ENCODE measurements at places on chromosomes 1 and 21.

GRCh38 chr1:168551688-168552087 lies 7.9 kb upstream of the XCL2 start:
- no peak for DNase-seq

GRCh38 chr1:218421531-218421930 lies 76.4 kb downstream of the TGFB2 start:
- DNase-seq: no peak

DNA sequence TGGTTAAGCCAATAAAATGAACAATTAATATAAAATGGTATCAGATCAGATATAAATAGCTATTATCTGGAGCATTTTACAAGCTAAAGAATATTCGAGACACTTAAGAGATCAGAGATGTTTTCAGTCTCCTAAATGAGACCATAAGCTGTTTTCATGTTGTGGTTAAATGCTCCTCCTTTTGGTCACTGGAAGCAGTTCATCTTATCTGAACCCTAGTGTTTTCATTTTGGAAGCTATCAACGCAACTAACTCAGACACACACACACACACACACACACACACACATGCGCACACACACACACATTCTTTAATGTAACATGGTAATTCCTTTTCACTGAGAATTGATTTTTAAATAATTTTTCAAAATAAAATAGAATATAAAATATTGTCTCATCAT lies 10.0 kb upstream of the LRRC8C start:
- DNase-seq: no peak

DNA sequence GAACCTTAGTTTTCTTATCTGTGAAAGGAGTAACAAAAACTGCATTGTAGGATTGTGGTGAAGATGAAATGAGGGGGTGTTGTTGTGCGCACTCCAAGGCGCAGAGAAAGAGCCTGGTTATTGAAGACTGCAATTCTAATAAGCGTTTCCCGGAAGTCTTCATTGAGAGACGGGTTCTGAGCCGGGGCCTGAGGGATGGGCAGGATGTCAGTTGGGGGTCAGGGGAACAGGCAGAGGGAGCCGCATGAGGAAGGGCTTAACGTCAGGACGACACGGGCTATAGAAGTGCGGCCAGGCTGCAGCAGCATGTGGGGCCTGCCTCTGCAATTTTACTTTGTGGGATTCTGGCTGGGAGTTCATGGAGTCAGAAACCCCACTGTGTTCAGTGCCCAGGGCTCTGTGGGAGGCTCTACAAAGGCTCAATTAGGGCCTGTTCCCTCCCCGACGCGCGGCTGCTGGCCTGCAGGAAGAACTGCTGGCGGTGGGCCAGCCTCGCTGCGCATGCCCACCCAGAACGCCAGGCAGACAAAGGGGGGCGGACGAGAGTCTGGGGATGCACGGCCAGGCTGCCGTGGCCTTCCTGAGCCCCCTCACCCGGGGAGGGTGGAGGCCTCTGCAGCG lies 20.7 kb downstream of the TRIM62 start:
- no peak for DNase-seq

DNA sequence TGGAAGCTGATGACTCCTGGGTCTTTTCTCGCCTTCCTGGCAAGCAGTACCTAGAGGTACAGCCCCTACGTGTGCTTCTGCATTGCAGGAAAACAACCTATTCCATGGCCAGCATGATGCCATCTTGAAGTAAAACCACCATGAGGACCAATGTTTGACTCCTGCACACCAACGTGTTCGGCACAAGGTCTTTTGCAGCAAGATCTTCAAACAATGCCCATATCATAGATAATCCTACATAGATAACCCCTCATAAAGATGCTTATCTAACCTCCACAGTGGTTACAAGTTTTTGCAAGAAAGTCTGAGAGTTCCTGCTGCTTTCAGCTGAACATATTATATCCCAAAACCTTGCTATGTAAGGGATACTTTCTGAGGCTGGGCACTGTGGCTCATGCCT lies 141.1 kb upstream of the MAP1LC3C start:
- DNase-seq: no peak

DNA sequence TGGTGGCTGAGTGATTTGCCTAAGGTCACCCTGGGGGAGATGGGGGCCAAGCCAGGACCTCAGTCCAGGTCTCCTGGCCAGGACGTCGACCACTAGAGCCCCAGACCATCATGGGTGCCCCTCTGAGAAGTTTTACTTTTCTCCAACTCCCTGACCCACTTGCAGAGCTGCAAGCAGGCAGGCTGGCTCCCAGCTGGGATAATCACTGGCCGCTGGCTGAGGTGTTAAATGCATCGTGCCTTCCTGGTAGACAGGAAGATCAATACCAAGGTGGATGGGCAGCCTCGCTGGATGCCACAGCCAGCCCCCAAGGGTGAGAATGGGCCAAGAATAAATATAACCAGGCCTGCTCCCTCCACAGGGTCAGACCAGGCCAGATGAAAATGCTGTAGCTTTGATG lies 106.2 kb downstream of the EPHB2 start:
- no peak for DNase-seq

DNA sequence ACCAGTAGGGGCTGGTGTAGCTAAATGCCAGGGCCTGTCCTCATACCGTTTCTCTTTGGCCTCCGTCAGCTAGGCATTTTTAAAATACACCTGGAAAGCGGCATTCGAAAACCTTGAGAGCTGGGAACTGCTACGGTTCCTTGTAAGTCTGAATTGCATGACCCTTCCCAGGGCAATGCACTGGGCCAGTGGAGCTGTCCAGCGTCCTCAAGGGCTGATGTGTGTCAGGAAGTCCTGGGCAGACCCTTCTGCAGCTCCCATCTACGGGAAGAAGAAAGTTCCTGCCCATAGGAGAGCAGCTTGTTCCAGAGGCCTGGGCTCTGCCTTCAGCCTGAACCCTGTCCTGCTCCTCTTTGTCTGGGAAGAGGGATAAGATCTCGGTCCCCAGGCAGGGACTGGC lies 34.1 kb downstream of the UBASH3A start:
- DNase-seq: no peak

DNA sequence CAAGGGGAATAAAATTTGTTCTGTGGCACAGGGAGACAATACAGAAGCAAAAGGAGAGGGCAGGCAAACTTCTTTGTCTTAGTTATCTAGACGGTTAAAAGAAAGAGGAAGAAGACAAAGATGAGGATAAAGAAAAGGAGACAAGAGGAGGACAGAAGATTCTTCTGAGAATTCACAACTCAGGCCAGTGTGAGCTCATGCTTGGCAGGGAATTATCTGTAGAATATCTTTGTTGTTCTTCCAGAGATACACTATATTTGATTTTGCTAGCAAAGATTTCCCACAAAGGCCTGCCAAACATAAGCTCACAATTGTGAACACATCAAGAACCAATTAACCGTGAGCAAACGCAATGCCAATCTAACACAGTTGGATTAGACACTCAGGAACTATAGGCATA lies 21.4 kb downstream of the SLC16A1 start:
- no peak for DNase-seq

DNA sequence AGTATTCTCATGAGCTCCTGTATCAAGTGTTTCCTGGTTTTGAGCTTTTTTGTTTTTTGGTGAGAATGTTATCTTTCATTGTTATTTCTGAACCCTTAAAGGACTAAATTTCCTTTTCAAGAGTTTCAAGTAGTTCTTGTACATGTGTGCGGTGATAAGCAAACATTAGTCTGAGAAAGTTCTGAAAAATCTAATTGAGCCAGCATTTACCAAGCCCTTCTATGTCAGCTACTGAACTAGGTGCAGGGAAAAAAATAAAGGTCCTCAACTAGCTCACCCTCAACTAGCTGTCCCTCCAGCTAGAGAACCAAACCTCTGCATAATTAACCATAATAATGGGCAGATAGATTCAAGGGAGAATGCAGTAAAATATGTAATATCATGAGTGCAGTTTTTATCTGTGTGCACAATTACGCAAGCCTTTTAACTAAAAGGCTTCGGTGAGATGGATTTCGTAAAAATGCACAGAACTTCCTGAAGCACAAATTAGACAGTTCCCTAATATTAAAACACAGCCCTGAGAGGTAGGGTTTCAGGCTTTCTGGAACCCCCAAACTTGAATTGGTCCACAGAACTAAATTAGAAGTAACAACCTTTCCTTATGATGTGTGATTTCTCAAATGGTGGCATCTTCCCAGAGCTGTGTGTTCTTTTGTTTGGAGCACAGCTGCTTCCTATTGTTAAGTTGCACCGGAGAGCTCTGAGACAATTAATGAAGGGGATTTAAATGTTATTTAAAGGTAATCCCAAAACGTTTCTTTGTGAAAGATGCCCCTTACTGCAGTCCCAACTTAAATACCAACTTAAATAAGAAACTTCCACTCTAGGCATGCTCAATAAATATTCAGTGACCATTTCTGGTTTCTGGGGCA lies 165.8 kb downstream of the NFIA start:
- DNase-seq: no peak

DNA sequence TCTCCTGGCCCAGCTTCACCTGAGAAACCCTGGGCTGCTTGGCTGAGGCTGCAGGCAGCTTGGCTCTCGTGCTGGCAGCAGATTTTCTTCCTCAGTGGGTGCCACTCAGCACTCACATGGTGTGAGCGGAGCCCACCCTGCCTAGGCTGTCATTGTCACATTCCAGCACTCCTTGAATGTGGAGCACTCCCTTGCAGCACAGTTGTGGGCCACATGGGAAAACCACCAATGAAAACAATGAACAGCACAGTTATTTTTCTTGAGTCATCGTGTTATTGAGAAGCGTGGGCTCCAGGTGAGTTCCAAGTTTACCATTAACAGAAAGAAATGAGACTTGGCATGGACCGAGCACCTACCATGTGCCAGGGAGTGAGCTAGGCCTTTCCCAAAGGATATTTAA lies 27.2 kb upstream of the TRIM67 start:
- no peak for DNase-seq

DNA sequence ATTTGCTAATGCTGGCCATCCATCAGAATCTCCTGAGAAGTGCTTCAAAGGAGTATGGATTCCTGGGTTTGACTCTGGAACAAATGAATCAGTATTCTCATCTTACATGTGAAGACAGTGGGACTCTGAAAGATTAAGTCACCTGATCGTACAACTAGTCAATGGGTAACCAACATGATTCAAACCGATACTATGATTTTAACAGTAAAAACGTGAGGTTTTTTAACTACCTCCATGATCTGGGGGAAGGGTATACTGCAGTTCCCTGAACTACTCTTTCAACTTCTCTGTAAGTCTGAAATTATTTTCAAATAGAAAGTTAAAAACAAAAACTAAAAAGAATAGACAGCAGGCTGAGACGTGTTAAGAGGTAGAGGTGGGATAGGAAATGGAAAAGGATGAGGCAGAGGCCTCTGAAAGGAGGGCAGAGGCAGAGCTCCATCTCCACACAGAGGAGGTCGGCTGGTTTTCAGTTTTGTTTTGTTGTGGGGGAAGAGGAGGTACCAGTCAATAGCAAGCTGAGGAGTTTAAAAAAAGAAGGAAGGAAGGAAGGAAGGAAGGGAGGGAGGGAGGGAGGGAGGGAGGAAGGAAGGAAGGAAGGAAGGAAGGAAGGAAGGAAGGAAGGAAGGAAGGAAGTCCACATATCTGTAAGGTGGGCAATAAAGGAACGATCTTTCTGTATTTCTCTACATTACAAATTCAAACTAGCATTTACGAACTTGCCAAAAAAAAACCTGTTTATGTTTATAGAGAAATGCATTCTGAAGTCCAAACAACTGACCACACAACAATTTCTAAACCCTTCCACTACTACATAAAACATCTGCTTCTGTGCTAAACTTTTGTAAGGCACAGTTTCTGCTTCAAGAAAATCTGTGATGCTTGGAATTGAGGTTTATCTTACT lies 213.1 kb downstream of the RERE start:
- no peak for DNase-seq

GRCh38 chr1:56496821-56497772 lies 82.3 kb downstream of the PLPP3 start:
- no peak for DNase-seq

DNA sequence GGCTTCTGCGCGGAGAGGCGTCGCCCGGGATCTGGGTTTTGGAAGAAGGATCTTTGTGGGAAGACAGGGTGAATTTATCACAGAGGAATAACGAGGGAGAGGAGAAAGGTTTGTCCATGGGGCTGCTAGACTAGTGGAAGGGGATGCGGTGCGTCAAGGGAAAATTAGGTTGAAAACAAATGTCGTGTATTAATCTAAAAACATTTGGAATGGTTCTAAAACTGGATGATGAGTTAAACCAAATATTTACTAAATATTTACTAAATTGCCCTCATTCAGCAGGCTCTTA lies 647 bp downstream of the RO60 start:
- no peak for DNase-seq

GRCh38 chr1:36408479-36408878 lies 10.8 kb upstream of the LSM10 start:
- DNase-seq: no peak

DNA sequence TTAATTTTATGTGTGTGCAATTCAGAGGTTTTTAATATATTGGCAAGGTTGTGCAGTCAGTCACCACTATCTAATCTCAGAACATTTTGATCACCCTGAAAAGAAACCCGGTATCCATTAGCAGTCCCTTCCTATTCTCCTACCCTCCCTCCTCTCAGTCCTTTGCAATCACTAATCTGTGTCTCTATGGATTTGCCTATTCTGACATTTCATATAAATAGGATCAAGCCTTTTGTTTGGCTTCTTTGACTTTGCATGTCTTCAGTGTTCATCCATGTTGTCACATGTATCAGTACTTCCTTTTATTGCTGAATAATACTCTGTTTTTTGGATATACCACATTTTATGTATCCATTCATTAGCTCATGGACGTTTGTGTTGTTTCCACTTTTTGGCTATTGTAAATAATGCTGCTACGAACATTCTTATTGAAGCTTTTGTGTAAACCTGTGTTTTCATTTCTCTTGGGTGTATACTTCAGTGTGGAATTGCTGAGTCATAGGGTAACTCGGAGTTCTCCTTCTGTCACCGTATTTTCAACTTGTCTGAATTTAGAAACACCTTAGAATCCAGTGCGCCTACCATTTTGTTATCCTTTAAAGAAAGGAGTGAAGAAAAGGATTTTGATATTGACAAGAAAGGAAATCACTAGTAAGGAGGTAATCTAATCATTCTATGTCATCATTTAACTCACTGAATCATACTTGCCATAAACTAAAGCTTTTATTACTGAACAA lies 3.4 kb downstream of the CEP85 start:
- no peak for DNase-seq

DNA sequence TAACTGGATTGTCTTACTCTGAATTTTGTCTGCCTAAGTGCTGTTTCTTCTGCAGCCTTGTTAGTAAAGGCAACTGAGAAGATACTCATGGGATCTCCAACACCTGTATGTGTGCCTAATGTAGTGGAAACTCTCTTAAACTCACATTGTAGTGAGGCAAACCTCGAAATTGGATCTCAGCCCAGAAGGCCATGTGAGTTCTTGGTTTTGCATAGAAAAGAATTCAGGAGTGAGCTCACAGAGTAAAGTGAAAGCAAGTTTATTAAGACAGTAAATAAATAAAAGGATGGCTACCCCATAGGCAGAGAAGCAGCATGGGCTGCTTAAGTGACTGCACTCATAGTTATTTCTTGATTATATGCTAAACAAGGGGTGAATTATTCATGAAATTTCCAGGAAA lies 1344.7 kb downstream of the NCAM2 start:
- DNase-seq: no peak

Measured in stimulated activated CD8-positive, alpha-beta memory T cell treated with anti-CD3 and anti-CD28 coated beads, Interleukin-7, amount 100 ng/mL, for 1 hour (primary cell).